Fibroblast of pulmonary artery (primary cell): ENCODE measurements at places on chromosomes 6 and 20.

GRCh38 chr6:56484669-56485068, 158.0 kb downstream of the DST start:
- DNase-seq, result peak; percentile 14

- DNase-seq, result no peak
Measured at GRCh38 chr20:16940701-16941100, 192.5 kb downstream of the OTOR start.

GRCh38 chr20:41029150-41029901, 704 bp downstream of the TOP1 start:
- no peak for DNase-seq

DNA sequence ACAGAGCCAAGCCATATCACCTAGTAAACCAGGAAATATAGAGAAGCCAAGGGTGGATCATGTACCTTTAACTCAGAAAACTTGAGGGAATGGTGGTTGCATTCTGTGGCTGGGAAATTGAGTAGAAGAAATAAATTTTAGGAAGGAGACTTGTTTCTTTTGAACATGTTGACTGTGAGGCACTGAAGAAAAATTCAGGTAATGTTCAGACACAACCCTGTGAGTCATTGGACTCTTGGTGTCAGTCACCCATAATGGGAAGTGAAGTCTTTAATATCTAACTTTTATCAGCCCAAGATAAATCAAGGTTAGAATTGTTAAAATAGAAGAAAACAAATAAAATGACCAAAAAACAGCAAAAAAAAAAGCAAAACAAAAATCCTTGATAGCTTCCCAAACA, 98.8 kb upstream of the GRIK2 start:
- no peak for DNase-seq

DNA sequence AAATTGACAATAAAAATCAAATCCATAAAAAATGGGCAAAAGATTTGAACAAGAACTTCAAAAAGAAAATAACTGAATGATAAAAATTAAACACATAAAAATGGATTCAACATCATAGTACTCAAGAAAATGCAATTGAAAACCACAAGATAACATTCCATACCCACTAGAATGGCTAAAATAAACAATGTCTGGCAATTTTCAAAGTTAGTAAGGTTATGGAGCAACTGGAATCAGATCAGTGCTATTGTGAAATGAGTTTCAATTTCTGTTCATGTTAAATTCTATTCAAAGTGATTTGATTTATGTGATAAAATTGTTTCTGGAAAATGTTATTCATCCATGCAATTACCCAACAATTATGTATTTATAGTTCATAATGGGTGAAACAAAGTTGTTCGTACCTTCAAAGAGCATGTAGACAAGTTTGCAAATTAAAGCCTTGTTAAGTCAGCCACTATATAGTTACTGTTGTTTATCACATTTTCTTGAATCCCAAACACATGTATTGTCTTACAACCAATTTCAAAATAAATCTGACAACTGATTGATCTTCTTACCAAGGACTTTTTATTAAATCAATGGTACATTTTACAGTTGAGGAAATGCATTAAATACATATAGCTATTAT, 151.5 kb upstream of the CENPW start:
- peak; percentile 81 for DNase-seq

DNA sequence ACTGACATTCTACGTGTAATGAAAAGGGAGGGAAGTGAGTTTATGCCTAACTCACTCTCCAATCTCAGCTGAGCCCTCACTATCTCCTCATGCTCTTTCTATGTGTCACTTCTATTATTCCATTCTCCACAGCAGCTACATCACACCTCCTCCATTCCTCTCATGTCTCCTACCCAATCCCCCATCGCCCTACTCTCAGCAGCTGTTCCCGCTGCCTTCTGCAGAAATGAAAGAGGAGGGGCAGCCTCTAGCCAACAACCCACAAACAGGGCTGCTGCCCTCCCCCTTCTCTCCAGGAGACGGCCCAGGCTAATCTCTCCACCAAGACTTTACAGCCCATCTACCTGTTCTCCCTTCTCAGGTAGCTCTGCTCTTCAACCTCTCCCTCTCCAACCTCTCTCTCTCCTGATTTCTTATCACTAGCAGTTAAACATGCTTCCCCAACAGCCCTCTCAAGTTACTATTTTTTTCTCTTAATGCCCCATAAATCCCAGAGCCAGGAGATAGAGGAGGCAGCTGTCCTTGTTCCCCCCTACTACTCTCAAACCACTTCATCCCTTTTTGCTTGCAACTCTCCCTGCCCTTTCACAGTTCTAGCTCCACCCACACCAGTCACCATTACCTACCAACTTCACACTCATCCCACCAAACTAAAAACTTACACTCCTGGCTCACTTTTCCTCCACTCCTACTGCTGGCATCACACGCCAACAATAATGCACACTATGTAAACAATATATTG, 136.5 kb downstream of the BTBD9 start:
- no peak for DNase-seq

- no peak for DNase-seq
Measured at GRCh38 chr6:129860908-129861665, at the start of gene TMEM244. TSS of gene TMEM244 (minus strand) at chr6:129861315. CDS start at chr6:129861188, 127 bp downstream.

- no peak for DNase-seq
Measured at GRCh38 chr6:72626126-72626525, 4.3 kb downstream of the KCNQ5 start.

DNA sequence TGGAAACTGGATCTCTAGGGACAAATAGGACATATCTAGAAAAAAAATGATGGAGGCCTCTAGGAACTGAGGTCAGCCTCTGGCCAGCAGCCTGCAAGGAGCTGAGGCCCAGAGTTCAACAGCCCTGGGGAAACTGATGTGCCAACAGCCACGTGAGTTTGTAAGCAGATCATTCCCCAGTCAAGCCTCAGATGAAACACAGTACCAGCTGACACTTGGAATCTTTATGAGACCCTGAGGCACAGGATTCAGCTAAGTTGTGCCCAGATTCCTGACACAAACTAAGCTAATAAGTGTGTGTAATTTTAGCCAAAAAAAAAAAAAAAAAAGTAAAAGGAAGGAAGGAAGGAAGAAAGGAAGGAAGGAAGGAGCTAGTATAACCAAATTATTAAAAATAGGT, 1059.8 kb upstream of the MAP3K7 start:
- no peak for DNase-seq

DNA sequence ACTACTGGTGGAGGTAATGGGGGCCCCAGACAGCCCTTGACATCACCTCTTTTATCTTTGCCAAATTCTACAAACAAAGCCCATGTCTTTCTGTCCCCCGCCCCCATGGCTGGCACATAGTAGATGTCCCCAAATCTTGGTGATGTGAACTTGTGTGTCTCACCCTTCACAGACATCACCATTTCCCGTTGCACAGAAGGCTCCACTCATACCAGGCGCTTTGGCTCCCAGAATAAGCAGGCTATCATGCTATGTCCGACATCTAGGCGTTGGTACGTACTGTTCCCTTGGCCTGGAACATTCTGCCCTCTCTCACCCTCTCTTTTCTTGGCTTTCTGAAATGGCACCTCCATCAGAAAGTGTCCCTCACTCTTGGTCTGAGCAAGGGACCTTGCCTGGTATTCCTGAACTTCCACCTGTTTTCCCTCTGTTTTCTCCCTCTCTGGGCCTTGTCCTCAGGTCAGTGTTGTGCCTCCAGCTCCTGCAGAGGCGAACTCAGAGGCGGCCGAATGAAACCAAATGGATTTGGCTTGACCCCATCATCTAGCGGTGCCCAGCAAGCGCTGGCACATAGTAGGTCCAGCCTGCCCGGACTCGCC, 968 bp upstream of the CCN5 start:
- no peak for DNase-seq

DNA sequence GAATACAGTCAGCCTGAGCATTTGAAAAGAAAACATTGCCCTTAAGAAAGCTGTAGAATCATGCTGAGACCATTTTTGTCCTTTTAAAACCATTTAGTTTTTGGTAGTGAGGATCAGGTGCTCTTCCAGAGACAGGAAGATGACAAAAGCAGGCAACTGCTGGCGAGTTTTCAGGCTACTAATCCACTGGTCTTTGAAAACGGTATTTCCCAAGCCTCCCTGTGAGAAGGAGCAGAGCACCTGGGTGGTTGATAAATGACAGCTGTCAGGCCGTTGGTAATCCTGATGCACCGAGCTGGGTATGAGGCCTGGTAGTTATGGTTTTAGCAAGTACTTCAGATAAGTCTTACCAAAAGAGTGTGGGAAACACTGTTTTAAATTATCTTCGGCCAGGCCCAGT, 10.1 kb upstream of the SEC63 start:
- DNase-seq, result no peak

DNA sequence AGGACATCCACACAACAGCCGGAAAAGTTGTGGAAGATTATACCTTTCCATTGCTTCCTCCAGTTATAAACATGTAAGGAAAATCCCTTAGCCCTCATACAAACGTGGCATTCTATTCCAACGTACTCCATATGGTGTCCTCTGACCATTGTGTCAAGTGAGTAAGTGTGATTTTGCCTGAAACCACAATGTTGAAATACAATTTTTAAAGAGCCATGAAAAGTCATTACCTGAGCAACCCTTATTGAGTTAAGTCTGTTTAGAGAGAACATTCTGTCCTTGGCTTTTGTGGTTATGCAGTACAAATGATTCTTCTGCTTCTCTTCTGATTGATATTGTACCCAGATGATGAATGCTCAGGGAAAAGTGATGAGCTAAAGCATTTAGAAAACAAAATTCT, 530.1 kb downstream of the HAO1 start:
- DNase-seq, result no peak

- DNase-seq, result no peak
Measured at GRCh38 chr6:106461084-106461483, 100.6 kb downstream of the CRYBG1 start.

- no peak for DNase-seq
Measured at GRCh38 chr6:134819236-134819635, 130.7 kb downstream of the ALDH8A1 start.

DNA sequence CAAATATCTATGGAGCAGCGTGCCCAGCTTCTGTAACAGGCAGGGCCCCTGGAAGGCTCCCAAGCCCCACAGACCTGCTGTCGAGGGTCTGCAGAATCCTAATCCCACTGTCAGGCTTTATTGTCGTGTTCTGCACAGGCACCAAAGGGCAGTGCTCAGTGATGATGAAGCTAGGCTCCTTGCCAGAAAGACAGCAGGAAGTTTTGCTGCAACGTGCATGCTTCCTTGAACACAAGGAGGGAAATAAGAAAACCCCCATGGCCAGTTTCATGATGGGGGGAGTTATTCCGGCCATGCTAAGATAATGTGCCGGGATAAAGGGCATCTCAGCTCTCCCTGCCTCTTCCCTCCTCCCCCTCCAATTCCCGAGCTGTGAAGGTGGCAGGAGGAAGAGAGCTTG, 109.4 kb upstream of the KCNG1 start:
- DNase-seq, result peak; percentile 12

DNA sequence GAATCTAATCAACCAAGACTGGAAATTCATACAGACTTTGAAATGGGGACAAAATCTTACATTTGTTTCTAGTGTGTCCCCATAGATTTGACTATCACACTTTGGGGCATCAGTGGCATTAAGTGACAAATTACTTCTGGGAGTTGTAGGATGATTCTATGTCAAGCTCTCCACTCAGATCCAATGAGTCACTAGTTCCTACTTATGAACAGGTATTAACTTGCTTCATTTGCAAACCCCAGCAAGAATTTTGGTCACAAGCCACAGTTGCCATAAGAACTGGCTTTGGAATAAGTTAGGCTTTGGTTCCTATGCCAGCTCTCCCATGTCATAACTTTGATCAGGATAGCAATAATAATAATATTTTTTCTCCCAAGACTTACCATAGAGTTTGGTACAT, 77.6 kb upstream of the PTPRK start:
- DNase-seq, result no peak

GRCh38 chr20:25225642-25226432, 22.0 kb upstream of the PYGB start:
- DNase-seq, result no peak

DNA sequence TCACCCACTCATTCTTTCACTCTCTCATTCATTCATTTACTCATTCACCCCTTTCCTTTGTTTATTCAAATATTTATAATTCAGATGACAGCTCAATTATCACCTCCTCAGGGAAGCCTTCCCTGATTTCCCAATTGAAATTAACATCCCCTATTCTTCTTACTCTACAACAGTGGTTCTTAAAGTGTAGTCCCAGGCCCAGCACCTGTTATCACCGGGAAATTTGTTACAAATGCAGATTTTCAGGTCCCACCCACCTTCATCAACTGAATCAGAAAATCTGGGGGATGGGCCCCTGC, 30.3 kb downstream of the KIAA1755 start:
- DNase-seq, result no peak

GRCh38 chr6:17536586-17536985, 63.5 kb upstream of the FAM8A1 start:
- no peak for DNase-seq

- no peak for DNase-seq
Measured at GRCh38 chr6:33730611-33731010, 16.1 kb downstream of the IP6K3 start.

DNA sequence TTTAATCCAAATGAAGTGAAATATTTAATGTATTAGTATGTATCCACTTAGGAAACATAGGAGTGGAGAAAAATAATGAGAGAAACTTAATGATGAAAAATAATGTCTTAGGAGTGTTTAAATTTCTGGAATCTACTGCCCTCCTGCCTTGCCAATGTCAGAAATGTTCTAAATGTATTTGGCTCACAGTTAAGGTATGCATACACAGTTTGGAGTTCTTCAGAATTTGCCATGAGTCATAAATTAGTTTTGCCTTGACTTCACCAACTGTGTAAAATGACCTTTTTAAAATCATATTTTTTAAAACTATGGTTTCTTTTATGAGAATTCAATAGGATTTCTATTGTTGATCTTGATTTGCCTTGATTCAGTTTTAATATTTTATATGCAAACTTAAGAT, 191.7 kb upstream of the HSF2 start:
- DNase-seq, result peak; percentile 2

DNA sequence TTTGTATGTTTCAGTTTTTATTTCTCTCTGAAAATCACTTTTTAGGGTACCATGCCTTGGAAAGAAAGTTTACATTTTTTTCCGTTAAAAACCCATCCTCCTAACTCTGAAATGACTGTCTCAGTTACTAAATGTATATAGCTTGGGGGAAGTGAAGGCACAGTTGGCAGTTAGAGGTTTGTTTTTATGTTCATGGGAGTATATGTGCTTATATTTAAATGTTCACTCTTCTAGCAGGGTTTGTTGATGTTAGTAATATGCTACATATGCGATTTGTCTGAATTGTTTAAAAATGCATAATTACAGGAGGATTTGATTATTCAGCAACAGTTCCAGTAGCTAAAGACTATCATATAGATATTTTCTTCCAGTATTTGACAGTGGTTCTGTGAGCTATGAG, 31.1 kb downstream of the CDKAL1 start:
- no peak for DNase-seq
